ENCODE measurements at places on chromosomes 1 and 21.
A peak's percentile ranks its signal among the peaks of the same experiment; 100 is the strongest.

GRCh38 chr1:165290148-165290547 lies 66.4 kb downstream of the LMX1A start:
- no peak for DNase-seq

DNA sequence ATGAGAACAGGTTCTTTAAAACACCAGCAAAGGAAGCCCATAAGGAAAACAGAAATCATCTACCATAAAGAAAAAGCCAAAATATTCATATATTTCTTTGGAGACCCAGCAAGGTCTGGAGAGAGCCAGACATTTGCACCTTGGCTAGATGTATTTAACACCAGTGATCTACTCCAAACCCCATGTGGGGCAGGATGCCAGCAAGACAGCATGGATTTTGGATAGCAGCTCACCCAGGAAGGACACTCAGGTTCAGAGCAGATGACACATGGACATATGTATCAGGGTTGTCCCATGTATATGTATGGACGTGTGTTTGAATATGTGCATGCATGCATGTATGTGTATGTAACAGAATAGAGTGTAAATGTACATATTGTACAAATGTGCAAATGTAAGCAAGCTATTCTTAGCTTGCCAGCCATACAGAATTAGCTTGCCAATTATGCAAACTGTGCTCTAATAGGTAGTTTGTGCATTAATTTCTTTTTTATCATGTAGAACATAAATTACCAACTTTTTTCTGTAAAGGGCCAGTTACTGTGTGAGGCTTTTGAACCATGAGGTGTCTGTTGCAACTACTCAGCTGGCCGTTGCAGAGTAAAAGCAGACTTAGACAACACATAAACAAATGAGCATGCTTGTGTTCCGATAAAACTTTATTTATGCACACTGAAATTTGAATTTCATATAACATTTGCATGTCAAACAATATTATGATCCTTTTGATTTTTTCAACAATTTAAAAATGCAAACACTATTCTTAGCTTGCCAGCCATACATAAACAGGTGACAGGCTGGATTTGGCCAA lies 73.5 kb upstream of the KAZN start:
- no peak for DNase-seq

- DNase-seq = peak; percentile 15
These were observed 252.4 kb upstream of the DUSP10 start for GRCh38 chr1:221994274-221994698.

DNA sequence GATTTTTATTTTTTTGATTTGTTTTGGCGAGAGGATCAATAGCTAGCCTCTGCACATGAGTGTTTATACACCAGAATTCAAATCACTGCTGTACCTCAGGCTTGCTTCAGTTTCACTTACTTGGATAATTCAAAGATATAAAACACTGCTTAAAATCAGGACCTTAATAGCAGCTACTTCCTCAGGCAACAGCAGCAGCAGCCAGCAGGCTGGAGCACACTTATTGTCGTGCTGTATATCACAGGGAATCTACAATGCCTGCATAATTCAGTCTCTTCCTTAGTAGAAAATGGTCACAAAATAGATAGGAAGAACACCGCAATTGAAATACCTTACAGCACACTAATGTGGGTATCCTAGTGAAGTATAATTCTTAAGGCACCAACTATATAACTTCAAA lies 497.3 kb downstream of the NEGR1 start:
- DNase-seq = no peak

GRCh38 chr1:91564888-91565701 lies 64.4 kb downstream of the CDC7 start:
- no peak for DNase-seq

- no peak for DNase-seq
These were observed 250.8 kb upstream of the KIAA0040 start for GRCh38 chr1:175443332-175443731.

GRCh38 chr1:100624886-100625610 lies 87.1 kb downstream of the GPR88 start:
- DNase-seq = no peak

DNA sequence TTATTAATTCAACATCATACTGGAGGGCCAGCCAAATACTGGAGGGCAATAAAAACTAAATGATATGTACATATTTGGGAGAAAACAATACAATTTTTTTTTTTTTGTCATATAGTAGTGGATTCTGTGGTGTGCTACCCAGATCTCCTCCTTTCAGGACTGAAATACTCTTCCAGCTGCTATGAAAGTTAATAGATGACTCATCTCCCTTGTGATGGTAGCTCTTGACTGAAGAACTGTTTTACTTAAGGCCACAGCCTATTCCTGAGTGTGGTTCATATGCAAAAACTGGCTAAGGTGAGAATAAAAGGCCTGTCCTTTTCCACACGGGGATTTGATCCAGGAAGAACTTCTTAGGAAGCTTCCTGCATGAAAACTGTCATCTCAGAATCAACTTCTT lies 307.9 kb downstream of the HLX start:
- DNase-seq = no peak

DNA sequence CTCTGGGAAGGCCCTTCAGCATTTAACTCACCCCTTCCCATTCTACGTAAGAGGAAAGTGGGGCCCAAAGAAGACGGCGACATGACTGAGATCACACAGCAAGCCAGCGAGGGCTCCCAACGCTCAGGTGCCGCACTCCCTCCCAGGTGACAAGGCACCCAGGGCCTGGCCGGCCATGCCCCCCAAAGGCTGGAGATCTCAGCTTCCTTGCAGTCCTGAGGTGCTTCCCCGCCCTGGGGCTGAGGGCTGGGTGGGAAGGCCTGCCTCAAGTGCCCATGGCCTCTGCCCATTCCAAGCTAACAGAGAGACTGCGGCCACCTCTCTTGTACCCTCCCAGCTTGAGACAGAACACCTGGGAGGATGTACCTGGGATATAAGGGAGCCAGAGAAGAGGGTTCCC lies 1.0 kb upstream of the CRYBG2 start:
- DNase-seq = no peak

All from stimulated activated CD4-positive, alpha-beta T cell treated with anti-CD3 and anti-CD28 coated beads, Interleukin-15, amount 100 ng/mL, for 48 hours (primary cell).